HepG2 (cell line): ENCODE measurements at places on chromosomes 6 and 20. TPM values are rescaled to one million over a fixed set of nuclear protein-coding genes. Genes with fewer than 3 reads are reported as not detected.

Gene SIGLEC1
- 0.01 TPM in 1 of 2 replicates, not detected in the other for polyA plus RNA-seq

Gene ENPP5
- polyA plus RNA-seq: not detected in 2 replicates

Gene FOXA2
- polyA plus RNA-seq: 8.8 and 12.2 TPM in 2 replicates

Gene C2
- polyA plus RNA-seq: 307 and 450 TPM in 2 replicates

Gene TBC1D32
- polyA plus RNA-seq: 2.0 and 2.3 TPM in 2 replicates

GRCh38 chr20:49999329-49999728 is 16.5 kb downstream of the SNAI1 start:
- DNase-seq: no peak

DNA sequence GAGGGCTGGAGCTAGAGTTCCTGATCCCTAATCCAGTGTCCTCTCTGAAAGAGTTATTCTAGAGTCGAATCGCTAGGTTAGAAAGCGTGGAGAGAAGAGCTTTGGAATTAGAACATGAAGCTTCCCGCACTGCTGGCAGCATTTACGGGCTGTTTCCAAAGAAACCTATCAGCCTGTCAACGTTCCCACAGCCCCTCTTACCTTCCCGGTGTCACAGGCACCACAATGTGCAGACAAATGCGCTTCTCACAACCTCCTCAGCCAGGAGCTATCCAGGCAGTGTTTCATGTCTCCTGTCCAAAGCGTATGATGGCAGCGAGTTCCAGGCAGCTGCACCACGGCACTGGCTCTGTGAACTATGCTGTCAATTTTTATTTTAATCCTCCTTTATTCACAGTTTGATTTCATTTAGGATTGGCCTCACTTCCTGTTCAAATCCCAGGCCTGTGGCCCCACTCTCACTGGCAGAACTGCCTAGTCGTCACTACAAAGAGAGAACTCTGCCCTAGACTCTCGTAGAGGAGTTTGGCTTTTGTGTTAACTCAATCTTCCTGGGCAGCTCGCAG is 322.8 kb upstream of the SOX4 start:
- no peak for DNase-seq

- no peak for DNase-seq
Observed at GRCh38 chr6:101931766-101932165, 538.3 kb downstream of the GRIK2 start.

DNA sequence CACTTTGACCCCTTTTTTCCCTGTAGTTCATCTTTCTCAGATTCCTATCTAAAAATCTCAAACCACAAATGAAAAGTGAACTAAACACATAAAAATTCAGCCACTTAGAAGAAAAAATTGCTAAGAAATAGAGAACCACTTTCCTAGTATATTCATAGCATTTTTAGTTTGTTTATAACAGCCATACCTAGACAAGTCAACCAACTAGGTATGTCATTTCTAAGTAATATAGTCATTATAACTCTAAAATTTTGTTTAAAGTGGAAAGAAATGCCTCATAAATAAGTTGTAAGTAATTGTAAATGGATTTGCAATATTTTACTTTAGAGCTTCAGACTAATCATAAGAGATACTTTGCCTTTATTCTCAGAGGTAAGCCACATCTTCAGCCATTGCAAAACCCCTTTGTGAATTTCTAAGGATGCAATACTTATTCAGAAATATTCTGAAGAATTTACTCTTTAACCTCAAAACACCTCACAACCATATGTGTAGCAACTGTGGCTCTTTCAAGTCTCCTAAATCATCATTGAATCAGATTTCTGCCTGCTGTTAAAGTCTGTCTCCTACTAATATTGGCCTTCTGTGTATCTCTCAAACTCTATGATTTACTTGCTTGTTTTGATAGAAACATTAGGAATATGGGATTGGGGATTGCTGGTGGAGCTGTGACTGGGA is 6.9 kb upstream of the SUMO4 start:
- no peak for DNase-seq
